ENCODE measurements at places on chromosomes 7 and 10.

- no peak for DNase-seq
Observed at GRCh38 chr7:139902436-139903102, 73.5 kb downstream of the TBXAS1 start.

DNA sequence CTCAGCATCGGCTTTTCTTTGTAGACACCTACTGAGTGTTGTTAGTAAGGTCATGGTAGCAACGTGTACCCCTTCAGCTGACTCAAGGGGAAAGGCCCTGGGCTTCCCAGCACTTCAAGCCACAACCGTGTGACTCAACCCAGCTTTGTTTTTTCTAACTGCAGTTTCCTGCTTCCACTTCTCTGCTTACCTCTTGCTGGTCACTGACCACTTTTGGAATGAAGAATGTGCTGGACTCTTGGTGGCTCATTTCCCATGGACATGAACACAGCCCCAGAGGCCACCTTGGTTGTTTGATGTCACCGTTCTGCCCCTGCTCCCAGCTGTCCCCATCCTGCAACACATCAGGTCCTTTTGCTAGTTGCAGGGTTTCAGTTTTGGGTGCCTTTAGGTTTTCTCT lies 69.5 kb upstream of the ZNF438 start:
- DNase-seq, result peak; percentile 59

GRCh38 chr7:33971106-33971505 lies 65.8 kb downstream of the BMPER start:
- DNase-seq, result no peak

DNA sequence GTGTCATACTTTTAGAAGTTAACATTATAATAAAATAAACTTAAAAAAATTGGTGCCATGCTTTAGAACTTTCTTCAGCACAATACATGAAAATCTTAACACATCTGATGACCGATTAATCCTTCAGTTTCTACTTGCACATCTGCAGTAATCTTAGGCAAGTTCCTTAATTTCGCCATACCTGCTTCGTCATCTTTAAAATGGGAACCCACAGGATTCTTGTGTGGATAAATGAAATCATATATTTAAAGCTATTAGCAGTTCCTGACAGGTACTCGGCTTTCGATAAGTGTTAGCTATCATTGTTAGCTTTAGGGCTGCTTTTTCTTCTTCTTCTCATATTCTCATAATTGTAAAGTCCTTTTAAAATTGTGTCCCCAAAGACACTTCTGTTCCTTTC lies 907 bp upstream of the VPS50 start:
- DNase-seq, result no peak

GRCh38 chr7:37796138-37796775 lies 52.1 kb upstream of the NME8 start:
- DNase-seq, result no peak

DNA sequence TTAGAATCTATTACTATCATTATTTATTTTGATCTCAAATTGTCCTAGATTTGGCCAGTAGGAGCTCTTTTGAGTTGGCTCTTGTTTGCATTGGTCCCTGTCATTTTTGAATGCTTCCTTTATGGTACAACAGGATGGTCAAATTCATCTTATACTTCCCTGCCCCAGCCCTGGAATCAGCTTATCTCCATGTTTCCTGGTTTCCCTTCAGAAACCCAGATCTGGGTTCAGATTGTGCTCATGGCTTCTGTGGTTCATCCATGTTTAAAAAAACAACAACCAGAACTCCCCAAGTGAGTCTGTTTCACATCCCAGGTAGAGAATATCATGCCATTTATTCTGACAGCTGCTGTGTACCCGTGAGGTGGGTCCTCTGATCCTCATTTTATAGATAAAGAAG lies 10.6 kb downstream of the ZFYVE27 start:
- DNase-seq, result no peak

DNA sequence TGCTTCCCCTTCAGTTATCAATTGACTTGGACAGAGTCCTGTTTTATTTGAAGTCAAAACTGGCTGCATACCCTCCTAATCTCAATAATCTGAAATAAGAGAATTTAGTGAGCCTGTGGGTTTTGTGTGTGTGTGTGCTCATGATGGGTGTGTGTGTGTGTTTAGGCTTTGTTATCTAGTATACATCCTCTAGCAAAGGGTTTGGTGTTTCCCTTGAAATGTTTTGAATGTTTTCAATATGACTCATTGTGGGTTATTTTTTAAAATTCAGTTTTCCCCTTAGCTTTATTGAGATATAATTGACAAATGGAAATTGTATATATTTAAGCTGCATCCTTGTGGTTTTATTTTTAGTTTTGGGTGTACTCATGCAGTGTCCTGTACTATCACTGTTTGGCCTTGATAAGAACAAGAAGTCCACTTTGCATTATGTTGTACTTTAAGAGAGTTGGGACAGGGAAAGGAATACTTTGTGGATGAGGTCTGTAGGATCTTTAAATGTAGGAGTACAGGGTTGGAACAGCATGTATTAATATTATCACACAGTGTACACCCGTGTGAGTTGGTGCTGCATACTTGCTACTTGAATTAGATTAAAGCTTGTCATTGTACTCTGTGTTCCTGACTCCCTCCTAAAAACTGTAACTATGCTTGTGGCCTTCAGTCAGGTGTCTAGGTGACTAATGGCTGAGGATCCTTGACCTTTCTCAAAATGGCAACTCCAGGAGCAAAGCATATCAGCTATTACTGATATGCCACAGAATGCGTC lies 58.3 kb downstream of the VCL start:
- DNase-seq, result peak; percentile 72

- no peak for DNase-seq
Observed at GRCh38 chr10:131129544-131129943, 182.0 kb downstream of the TCERG1L start.

DNA sequence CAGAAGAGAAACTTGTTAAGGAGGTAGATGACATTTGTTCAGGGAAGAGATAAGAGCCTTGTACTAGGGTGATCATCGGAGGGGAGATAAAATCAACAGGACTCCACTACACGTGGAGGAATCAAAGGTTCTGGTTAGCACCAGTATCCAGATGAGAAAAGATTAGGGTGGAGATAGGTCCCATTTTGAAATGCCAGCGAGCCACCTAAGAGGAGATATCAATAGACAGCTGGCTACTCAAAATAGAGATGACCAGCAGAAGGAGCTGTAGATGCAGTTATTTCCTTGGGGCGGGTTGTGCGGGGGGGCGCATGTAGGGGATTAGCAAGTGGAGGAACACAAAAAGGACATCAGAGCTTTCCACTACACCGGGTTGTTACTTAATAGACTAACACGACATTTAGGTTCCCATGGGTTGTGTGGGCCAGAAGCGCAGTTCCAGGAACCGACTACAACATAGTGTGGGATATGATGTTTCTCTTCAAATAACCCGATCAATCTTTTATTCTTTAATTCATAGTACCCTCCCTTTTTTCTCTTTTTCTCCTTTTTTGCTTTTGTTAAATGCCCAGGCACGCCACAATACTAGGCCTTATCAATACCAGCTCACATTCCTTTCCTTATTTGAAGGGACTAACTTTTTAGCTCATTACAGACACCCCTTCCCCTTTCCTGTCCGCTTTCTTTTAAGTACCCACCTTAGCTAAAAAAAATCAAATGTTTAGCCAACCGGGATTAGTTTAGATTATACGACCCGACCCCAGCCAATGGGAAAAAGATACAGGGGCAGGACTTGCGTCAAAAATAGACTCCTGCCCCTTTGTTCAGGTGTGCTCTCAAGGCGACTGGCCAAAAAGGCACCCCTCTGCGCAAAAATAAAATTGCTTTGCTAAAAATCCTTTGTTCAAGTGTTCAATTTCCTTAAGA lies 2.0 kb upstream of the KIF11 start:
- DNase-seq, result peak; percentile 24

DNA sequence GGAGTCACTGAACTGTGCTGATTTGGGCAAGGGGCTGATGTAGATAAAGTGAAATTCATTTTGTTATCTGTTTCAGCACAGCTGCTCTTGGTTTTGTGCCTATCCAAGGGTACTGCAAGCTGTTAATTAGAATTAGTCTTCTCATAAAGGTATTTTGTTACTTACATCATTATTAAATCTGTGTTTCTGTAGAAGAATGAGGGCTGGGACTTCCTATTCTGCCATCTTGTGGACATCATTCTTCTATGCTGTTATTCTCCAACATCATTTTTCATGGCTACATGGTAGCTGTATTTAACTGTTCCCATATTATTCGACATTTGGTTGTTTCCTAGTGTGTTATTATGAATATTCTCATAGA lies 76.2 kb upstream of the CCDC71L start:
- DNase-seq, result no peak

GRCh38 chr10:91552274-91553095 lies 80.4 kb downstream of the PPP1R3C start:
- DNase-seq, result no peak

DNA sequence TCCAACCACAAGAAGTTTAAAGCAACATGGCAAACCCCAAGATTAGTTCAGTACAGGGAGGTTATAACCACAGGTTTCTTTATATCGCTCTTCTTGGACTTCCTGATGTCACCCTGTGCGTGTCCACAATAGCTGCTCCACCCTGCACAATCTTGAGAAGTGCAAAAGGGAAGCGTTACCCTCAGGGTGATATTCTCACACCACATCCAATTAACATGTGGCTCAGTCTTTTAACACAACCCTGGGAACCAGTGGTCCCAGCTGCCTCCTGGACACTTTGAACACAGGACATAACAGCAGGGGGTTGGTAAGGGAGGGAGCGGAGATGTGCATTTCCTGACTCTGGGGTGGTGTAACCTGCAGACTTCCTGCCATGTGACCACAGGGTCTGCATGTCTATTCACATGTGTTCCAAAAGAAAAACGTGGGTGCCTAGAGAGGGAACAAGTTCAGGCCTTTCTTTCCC lies 64.6 kb downstream of the GSAP start:
- DNase-seq, result peak; percentile 73

- DNase-seq, result peak; percentile 15
Observed at GRCh38 chr10:80664071-80664680, 126.5 kb downstream of the SH2D4B start.

GRCh38 chr10:89053555-89053954 lies 63.0 kb downstream of the FAS start:
- no peak for DNase-seq

DNA sequence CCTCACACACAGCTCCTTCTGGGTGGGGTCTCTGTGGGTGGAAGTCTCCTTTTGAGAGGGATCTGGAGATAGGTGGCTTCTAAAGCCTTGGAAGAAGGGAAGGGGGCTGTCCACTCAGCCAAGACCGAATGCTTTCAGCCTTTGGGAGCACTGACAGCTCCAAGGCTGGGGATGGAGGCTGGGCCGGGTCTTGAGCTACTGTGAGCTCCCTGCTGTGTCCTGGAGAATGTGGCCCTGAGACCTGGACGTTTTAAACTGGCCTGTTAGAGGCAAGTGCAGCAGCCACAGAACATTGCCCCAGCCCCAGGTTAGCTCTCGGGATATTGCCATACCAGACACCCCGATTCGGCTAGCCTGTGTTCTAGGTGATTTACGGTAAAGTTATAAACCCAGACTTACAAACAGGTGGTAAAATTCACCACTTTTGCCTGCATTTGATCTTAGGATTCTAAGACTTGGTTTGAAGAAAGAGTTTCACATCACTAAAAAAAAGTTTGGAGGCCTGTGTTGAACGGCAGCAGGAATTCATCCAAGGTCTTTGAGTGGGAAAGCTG lies 548.5 kb upstream of the FOXK1 start:
- no peak for DNase-seq

DNA sequence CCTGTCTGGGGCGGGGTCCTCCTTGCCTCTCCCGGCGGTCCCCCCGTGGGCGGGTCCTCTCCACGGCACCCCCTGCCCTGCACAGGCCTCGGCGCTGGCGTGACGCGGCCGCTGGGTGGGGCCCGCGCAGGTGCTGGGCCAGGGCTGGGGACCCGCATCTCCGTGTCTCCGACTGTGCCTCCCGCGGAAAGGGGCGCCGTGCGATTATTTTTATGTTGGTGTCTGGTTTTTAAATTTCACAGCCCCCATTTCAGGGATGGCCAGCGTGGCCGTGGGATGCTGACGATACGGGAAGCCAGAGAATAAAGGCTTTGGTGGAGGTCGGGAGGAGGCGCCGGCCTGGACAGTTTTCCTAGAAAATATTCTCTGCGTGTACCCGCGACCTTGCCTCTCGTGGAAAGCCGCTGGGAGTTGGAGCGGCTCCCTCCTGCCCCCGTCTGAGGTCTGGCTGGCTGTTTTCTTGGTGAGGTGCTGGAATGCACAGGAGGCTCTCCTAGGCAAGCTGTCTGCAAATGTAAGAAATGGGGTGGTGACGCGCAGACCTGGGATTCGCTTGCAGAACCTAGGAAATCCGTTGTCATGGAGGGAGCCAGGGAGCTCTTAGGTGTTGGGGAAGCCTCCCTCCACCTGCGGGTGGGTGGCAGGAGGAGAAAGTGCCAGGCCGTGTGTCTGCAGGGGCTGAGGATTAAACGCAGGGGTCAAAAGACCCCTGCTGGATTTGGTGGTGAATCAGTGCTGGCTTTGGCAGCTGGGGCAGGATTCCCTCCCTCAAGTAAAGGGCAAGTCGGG lies 28.7 kb upstream of the JAKMIP3 start:
- DNase-seq, result no peak

- DNase-seq, result no peak
Observed at GRCh38 chr7:50709151-50709550, 73.5 kb downstream of the GRB10 start.

- no peak for DNase-seq
Observed at GRCh38 chr10:48818861-48819520, 120.6 kb downstream of the LRRC18 start.

DNA sequence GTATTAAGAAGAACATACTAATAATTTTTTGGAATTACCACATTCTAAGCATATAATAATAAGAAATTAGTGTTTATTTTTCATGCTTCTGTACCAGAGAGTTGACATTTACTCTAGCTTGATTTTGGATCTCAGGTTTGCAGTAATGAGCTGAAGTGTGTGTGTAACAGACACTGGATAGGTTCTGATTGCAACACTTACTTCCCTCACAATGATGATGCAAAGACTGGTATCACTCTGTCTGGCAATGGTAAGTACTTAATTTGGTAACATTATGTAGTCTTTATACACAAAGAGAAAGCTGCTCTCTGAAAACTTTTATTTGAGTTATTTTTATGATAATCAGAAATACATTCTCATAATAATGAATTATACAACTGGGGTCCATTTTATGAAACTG lies 54.1 kb downstream of the SRI start:
- DNase-seq, result no peak

GRCh38 chr7:6489612-6490011 lies 41.9 kb upstream of the DAGLB start:
- no peak for DNase-seq

- DNase-seq, result no peak
Observed at GRCh38 chr10:59342000-59342399, 20.3 kb downstream of the FAM13C start.

- no peak for DNase-seq
Observed at GRCh38 chr7:79334841-79335240, 118.6 kb downstream of the MAGI2 start.

GRCh38 chr7:106270122-106270977 lies 14.4 kb downstream of the NAMPT start:
- no peak for DNase-seq
